Stimulated activated naive CD8-positive, alpha-beta T cell treated with anti-CD3 and anti-CD28 coated beads, Interleukin-15, Interleukin-2, amounts not matched to agents 100 U/mL and 50 U/mL, for 24 hours (primary cell): ENCODE measurements at places on chromosomes 5 and 9.

- DNase-seq, result no peak
Measured at GRCh38 chr5:78162253-78162862, 132.1 kb downstream of the AP3B1 start.

DNA sequence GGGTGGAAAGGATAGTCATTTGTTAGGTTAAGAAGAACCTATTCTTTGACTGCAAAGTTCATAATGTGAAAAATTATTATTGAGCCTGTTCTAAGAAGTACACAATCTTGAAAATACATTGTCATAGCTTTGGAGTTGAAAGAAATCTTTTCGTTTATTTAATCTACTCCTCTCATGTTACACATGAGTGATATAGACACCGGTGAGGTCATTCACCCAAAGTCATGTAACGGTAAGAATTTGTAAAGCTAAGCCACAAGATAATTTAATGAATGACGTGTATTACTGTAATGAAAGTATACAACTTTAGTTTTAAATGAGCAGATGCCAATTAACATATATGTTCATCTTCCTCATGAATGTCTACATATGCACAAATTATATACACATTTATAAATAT, 284.1 kb upstream of the PDE4D start:
- no peak for DNase-seq

GRCh38 chr9:117290306-117290840, 124.5 kb downstream of the ASTN2 start:
- no peak for DNase-seq

DNA sequence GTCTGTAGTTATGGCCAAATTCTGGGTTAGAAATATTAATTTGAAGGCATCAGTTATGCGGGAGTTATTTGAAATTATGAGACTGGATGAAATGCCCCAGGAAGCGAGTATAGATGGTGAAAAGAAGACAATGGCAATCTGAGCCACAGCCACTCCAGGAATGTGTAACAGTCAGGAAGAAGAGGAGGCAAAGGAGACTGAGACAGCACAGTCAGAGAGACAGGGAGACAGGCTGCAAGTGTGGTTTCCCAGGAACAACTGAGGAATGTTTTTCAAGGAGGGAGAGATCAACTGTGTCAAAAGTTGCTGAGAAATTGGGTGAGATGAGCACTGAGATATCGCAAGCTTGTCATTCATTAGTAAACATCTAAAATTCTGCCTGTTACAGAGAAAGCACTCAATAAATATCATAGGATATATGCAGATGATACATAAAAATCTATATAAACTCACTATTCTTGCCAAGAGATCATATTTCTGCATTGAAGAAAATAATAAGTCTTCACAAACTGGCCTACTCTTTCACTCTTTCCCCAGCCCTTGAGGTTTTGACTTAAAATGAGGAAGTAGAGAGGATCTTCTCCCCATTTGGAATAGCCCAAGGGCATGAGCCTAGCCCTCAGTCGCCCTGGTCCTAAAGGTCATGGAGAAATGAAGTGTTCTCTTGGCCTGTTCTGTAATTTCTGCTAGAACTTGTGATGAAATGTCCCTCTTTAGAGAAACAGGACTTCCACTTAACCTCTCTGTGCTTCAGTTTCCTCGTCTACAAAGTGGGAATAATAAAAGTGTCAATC, 48.5 kb upstream of the RLN1 start:
- no peak for DNase-seq

DNA sequence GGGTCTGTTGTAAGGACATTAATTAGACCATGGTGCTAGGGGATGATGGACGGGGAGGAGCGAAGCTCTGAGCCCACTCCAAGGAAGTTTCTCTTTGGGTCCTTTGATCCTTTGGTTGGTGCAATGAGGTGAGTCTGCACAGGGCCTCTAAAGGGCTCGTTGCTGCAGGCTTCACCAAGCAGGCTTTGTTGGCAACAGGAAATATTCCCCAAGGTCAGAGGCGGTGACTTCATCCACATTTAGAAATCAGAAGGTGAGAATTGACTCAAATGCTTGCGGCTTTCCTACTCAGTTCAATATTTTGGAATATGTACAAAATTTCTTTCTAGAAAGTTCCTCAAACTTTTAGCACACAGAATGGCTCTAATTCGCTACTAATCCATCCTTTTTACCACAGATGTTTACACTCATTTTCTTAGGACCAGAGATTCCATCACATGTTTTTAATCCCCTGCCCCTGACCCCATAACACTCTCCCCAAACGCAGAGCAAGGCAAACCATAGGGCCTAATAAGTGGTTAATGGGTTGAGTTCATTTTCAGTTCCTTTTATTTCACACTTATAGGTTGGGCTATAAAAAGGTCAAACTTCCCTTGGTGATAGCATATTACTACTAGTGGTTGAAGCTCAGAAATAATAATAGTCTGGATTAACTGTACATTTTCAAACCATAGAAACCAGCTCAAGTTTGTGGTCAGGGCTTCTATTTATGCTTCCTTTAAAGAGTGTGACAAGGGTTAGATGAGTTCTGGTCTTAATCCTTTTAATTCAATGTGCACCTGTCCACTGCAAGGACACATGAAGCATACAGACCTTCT, 37.3 kb upstream of the TMEM252 start:
- no peak for DNase-seq

GRCh38 chr9:134554373-134555093, 87.1 kb upstream of the COL5A1 start:
- no peak for DNase-seq

DNA sequence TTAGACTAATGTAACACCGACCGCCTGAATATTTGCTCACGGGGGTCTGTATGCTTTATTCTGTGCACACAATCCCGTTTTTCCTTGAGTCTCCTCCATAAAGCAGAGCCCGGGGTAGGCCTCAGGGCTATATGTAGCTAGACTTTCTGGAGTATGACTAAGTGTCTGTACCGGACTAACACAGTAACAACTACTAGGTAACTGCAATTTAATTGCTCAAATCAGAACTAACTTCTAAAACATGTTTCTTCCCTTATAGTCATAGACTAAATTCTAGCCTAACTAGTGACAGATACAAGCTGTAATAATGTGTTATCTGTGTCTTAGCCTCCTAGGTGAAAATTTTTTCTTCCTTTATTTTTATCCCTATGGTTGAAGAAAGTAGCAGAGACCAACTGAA, 2.1 kb downstream of the REEP5 start:
- no peak for DNase-seq

DNA sequence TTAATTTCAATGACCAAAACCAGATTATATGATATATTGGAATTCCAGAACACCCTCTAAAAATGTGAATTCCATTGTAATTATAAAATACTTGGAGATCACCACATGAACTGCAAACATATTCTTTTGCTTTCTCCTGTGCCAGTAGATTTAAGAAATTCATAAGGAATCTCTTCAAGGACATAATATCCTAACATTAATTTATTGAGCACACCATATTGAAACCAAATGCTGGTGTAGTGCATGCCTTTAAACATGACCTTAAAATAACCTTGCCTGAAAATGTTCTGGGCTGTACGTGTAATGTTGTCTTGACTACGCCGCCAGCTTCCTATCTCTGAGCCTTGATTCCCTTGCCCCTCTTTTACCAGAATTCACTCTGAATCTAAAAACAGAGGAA, 205.0 kb upstream of the ACTBL2 start:
- DNase-seq, result no peak

DNA sequence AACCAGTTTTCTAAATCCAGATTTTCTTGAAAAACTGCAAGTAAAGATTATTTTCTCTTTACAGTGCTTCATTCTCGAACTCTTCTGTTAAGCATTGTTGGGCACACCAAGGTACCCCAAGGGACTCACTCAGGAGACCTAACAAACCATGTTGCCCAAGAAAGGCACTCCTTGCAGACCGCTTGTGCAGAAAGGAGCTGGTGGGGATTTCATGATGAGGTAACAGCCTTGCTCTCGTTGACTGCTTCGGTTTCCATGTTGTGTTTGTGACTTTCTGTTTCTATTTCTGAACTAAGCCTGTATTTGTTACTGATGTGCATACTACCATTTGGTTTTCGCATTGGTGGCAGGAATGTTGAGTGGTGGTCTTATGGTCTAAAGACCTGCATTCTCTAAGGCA, 266.6 kb upstream of the DAP start:
- no peak for DNase-seq

DNA sequence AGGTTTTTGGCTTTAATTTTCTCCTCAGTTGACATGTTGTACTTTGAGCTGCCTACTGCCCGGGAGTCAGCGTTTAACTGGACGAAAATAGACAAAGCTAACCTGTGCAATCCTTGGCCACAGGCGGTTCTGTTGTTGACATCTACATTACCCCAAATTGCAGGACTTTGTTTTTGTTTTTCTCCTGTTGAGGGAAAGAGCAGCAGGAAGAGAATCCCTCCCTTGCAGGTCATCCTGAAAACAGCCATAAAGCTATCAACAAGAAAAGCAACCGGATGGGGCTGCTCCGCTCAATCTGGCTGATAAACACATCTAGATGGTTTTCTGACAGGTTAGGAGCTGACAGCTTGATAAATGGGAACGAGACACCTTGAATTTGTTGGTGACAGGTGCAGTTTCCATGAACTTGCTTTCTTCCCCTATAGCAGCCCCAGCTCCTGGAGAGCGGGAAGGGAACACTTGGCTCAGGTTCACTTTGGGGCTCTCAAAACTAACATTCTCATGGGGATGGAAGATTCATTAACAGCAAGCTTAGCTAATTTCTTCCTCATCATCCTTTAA, 331.5 kb downstream of the SLIT3 start:
- no peak for DNase-seq

GRCh38 chr5:91049112-91049511, 334.0 kb downstream of the ARRDC3 start:
- no peak for DNase-seq

DNA sequence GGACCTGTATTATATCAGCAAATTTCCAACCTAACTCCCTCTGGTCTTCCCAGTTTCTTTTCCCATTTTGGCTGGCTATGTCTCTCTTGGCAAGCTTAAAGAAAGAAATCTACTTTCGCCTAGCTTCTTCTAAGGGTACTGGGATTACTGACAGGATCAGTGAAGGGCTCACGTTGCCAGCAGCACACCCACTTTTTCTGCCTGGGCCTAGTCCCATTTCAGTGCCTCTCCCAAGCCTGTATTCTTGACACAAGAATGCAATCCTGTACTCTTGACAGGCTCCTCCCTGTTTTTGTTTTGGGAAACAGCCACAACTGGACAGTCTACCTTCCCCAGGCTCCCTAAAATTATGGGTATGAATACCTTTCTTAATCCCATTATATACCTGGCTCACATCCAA, 170.5 kb downstream of the EPB41L4A start:
- DNase-seq, result no peak

DNA sequence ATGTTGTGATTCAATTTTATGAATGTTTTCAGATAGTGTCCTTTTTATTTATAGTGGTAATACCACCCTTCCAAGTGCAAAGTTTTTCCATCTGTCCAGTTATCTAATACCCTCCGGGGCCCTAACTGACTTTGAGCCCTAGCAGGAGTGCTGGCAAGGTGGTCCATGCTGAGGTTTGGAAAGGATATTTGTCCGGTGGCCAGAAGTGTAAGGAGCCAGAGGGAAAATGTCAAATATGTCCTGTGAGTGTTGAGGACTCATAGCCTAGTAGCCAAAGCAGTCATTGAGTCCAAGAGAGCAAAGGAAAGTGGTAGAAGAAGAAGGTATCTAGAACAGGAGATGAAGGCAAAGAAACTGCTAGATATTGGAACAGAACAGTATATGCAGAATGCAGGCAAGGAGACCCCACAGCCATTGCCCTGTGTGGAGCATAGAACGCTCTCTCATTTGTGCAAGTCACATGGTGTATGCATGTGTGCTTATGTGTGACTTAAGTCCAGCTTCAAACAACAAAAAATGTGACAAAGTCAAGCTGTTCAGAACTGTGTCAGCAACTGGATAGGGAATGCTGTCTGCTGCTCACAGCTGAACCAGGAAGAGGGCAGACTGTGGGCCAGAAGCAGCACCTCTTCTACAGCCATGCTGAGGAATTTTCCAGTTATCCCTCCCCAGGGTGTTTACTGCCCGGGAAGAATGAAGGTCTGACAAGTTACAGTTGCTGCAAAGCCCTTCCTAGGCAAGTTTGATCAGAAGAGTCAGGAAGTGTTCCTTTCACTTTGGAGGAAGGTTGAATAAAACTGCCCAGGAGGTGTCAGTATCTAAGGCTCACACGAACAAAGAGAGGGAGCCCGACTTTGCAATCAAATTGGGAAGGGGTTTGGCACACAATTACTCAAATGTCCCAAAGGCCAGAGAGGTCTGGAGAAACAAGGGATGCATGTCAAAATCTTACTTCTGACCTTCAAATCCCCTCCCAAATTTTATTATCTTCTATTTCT, 463.3 kb upstream of the DMAC1 start:
- no peak for DNase-seq

GRCh38 chr9:21836437-21837161, 34.2 kb downstream of the MTAP start:
- no peak for DNase-seq

- no peak for DNase-seq
Measured at GRCh38 chr5:103904651-103905050, 342.1 kb upstream of the NUDT12 start.

DNA sequence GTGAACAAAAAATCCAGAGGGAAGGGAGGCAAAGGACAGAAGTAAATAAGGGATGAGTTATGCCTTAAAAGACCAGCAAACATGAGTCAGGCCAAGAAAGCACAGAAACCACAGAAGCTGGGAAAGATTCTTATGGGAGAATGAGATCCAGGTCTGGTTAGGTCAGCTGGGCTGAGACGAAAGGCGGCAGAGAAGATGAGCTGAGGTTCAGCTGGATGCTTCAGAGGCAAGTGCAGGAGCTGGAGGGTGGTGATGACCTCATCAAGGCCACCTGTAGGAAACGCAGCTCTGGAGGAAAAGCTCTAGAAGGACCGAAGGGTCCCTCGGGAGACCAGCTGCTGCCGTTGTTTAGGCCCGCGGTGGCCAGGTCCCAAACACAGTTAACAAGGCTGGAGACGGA, 152.0 kb downstream of the MYO10 start:
- DNase-seq, result no peak

DNA sequence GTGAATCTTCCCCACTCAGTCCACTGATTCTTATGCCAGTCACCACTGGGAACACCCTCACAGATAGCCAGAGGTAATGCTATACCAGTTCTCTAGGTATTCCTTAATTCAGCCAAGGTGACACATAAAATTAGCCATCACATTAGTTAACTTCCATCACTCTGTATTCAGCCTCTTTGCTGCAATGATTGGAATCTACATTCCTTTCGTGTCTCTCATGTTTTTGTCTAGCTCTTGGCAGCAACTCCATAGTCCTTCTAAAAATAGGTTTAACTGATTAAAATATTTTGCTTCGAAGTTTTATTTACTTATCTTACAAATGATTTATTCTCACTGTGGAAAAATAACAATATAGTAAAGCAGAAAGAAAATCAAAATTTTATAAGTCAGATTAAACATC, 19.6 kb upstream of the RNF20 start:
- DNase-seq, result no peak
